Fibroblast of lung (primary cell): ENCODE measurements at places on chromosomes 16 and 17.

- no peak for DNase-seq
Measured at GRCh38 chr16:27106305-27106704, 39.6 kb downstream of the C16orf82 start.

DNA sequence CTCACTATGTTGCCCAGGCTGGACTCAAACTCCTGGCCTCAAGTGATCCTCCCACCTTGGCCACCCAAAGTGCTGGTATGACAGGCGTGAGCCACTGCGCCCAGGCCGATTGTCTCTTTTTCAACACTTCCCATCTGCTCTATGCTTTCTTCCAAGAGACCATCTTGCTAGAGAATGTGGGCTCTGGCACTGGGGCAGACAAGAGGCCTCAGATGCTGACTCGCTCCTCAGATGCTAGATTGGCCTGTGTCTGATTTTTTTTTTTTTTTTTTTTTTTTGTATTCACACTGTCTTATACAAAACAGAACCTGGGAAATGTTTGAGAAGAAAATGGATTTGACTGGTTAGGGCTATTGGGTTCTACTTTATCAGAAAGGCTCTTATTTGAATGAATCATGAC, 58.2 kb downstream of the CYB5D2 start:
- DNase-seq = no peak

GRCh38 chr16:12489357-12489990, 314.2 kb downstream of the CPPED1 start:
- DNase-seq = no peak

DNA sequence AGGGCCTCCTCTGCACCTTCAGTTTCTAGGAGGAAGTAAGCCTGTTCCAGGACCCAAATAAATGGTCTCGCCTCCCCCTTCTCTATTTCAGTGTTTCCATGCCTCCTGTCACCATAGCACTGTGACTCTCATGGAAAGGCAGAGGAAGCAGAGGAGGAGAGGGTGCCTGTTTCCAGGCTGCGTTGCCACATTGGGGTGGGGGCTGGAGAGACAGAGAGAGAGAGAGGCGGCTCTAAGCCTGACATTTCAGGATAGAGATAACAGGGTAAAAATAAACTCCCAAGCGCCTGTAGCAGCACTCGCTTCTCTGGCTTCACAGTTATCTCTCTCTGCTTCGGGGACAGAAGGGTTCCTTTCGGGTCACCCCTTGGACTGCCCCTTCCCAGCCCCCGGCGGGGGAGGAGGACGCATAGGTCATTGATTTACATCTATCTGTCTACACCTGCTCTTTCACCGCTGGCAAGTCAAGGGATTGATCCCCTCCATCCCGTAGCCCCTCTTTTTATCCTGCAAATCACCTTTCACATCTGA, 71.2 kb upstream of the MRTFB start:
- DNase-seq = no peak

- no peak for DNase-seq
Measured at GRCh38 chr17:8557176-8557806, 73.2 kb downstream of the MYH10 start.

GRCh38 chr17:72446525-72447250, 325.9 kb downstream of the SOX9 start:
- peak; percentile 81 for DNase-seq

- DNase-seq = no peak
Measured at GRCh38 chr16:47722046-47722445, 260.9 kb downstream of the PHKB start.

- DNase-seq = no peak
Measured at GRCh38 chr17:17216776-17217175, 10.6 kb upstream of the PLD6 start.

DNA sequence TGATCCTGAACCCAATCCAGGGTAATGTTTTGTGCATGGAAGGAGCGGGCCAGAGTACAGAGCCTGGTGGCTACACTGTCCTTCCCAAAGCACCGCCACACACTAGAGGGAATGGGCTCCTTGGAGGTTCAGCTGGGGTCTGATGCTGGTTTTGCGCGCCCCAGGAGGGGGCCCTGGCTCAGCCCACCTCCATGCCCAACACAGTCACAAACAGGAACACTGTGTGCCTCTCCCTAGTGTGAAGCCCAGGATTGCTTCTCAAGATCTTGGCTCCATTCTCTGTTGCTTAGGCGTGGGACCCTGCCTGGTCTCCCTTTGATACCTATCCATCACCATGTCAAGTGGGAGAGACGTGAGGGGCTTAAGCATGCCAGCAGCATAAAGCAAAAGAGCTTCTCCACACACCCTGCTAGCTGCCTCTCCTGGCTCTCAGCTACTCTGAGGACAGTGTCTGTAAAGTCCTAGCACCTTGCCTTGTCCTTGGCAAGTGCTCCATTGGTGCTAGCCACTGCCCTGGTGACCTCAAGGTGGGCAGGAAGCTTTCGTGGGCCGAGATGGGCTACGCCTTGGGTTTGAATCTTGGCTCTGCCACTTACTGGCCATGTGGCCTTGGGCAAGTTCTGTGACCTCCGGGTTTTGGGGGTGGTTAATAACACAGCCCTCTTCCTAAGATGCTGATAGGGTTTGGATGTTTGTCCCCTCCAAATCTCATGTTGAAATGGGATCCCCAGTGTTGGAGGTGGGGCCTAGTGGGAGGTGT, 122.2 kb downstream of the C16orf78 start:
- DNase-seq = no peak

- no peak for DNase-seq
Measured at GRCh38 chr17:11889266-11889665, 108.0 kb downstream of the ZNF18 start.

- DNase-seq = no peak
Measured at GRCh38 chr17:5919089-5919488, 151.1 kb upstream of the WSCD1 start.

GRCh38 chr16:24525970-24526559, 13.3 kb upstream of the RBBP6 start:
- DNase-seq = peak; percentile 56

DNA sequence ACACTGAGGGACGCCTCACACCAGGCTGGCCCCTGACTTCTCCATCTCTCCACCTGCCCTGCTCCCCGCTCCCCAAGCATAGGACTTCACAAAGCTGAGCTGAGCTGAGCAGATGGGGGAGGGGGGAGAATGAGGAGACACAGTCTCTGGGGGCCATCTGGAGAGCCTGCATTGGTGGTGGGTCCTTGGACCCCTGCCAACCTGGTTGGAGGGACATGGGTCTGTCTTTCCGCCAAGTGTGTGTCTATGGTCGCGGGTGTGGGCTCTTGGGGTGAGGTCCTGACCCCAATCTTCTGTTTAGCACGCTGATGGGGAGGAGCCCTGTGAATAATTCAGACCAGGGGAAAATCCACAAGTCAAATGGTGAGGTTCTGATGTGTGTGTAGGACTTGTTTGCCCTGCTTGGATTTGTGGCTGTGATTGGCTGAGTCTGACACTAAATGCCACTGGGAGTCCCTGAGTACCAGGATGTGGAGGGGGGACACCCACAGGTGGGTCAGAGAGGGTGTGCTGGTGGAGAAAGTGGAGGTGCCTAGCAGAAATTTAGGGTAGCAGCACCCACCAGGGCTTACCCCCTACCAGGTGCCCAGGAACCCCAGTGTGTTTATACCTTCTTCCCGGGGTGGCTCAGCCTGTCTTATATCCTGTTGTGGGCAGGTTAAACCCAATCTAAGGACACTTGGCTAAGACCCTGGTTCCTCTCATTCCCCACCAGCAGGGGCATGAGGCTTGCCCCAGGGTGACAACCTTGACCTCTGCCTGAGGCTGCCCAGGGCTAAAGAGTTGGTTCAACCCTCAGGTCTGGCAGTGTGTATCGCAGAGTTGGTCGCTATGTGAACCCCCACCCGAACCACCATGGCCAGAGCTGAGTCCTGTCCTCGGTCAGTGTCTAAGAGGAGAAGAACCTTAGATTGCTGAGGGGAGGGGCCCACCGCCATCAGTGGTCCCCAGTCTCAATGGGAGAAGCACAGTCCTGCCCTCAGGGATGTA, 2.1 kb downstream of the FMNL1 start:
- no peak for DNase-seq

DNA sequence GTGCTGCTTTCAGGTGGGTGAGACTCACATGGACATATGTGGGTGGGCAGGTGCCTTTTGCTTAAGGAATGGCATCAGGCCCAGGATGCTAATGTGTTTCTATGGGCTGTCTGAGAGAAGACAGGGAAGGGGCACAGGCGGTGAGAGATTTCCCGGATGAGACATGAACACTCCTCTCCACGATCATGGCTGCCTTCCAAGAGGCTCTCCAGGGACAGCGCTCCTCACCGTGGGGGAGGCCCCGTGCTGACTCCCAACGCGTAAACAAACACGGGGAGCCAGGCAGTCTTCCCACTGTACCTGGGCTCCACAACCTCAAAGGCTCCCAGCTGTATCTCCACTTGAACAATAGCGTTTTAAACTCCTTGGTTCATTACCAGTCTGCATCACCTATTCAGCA, 42.8 kb downstream of the CDK5R1 start:
- DNase-seq = no peak
